ENCODE measurements at places on chromosomes 4 and X.

DNA sequence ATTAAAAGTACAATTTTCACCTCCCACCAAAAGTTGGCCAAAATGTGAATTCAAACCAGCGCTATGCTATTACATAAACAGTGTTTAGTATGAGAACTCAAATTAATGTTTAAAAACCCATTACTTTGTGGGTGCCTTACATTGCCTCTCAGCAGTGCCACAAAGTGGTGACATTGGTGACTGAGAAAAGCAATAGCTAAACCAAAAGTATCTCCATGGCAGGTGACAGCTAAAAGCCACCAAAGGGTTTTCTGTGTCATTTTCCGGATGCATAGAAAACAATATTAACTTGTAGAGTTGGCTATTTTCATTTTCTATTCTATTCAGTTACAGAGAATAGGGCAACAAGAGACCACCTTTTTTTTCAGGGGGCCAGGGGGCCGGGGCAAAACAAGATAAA lies 261.2 kb downstream of the MAPK10 start:
- DNase-seq: no peak

DNA sequence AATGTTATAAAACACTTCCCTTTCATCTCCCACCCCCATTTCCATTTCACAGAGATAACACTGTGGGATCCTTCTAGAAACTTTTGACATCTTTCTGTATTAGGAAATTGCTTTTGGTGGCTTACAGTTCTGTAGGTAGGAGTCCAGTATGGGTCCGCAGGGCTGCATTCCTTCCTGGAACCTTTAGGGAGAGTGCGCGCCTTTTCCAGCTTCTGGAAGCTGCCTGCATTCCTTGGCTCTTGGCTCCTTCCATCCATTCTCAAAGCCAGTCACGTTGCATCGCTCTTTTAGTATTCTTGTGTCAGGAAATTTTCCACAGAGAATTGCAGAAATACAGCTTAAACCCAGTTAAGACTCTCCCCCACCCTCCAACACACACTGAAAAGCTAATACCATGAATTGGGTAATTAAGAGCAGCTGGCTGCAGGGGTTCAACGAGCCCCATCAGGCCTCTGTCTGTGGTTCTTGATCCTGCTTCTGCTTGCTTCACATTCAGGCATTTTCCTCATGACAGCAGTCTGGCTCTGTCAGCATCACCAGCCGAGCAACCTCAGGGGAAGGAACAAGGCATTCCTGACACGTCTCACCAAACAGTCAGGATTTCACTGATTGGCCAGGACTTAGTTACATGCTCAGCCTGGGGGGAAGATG lies 48.8 kb downstream of the SEPTIN11 start:
- no peak for DNase-seq

- no peak for DNase-seq
Observed at GRCh38 chr4:83947830-83948193, 411.9 kb downstream of the GPAT3 start.

- no peak for DNase-seq
Observed at GRCh38 chr4:124530464-124531077, 182.0 kb downstream of the ANKRD50 start.

DNA sequence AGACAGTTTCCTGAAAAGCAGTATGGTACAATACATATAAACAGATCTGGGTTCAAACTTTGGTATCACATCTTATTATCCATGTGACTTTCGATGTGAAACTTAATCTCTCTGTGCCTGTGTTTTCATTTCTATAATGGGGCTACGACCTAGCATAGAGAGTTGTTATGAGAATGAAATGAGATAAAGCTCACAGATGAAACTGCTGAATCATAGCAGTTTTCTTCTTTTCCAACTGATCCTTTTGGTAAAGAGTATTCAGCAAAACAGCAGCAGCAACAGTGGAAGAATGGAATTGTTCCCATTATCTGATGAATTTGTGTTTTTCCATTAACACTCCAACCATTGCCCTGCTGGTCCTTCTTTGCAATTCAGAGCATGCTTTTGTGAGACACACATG lies 16.3 kb downstream of the AMBN start:
- no peak for DNase-seq
